ENCODE measurements at places on chromosomes 7 and 10.
A peak's percentile ranks its signal among the peaks of the same experiment; 100 is the strongest.

GRCh38 chr7:130383187-130383980 lies 3.1 kb downstream of the CPA1 start:
- DNase-seq = no peak

DNA sequence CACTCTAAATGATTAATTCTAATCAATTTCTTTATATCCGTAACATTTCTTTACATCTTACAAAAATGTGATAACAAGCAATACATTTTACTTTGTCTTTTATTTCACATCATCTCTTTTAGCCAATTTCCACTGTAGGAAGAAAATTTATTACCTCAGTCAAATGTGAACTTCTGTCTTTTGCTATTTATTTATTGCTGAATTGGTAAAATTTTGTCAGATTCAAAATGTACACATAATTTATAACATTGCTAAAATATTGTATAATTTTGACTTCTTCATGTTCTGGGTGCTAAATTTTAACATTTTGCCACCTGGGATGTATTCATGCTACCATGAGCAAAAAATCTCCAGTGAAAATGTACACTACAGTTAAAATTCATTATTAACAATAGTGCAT lies 158.0 kb downstream of the HGF start:
- no peak for DNase-seq

- no peak for DNase-seq
Observed at GRCh38 chr7:27188386-27189294, 3.6 kb upstream of the HOXA11 start.

DNA sequence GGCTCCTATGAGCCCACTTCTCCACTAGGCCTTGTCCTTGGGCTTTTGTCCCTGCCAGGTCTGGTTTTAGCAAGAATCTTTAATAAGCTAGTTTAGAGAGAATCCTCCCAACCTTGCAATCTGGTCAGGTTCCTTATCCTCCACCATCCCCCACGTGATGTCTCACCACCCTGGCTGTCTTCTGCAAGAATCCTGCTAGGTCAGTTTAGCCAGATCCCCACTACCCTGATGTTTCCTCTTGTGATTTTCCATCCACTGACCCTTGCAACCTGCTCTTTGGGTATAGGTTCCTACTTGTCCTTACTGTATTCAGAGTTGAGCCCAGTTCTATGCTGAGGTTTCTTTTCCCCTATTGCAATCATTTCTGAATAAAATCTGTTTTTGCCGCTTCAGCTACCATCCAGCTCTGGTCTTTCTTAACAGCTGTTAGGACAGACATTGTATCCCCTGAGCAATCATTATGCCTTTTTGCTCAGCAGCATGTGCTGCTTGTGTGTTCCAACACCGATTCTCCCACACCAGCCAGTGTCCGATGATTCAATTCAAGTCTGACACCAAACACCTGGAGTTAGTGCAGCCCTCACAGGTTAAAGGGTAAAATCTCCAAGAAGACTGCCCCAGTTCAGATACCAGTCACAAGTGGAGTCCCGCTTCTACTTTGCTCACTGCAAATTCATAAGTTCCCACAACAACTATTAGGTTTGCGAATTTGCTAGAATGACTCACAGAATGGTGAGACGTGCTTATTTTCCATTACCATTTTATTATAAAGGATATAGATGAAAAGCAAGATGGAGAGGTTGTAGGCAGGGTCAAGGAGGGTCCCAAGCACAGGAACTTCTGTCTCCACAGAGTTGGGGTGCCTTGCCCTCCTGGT lies 62.2 kb upstream of the ADCY1 start:
- DNase-seq = no peak

GRCh38 chr10:36608866-36609265 lies 516.5 kb upstream of the ANKRD30A start:
- DNase-seq = peak; percentile 28

GRCh38 chr10:69684020-69684980 lies 54.3 kb downstream of the FAM241B start:
- DNase-seq = no peak

DNA sequence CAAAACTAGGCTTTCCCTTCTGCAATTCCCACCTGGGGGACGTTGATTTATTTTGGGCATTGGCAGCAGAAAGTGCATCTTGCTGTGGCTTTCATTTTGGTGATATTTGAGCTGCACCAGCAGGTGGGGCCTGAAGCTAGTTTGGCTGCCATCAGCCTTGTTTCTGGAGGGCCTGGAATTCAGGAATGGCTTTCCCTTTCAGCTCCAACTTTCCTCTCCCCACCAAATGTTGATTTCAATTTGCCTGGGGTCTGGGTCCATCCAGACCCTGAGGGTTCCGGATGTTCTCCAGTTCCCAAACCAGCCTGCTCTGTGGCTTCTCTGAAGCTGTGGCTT lies 640.4 kb downstream of the TYW1 start:
- DNase-seq = peak; percentile 18

GRCh38 chr7:29511337-29511736 lies 52.3 kb upstream of the PRR15 start:
- DNase-seq = no peak

GRCh38 chr7:134899729-134900128 lies 86.6 kb upstream of the AGBL3 start:
- peak; percentile 59 for DNase-seq

- no peak for DNase-seq
Observed at GRCh38 chr10:45404087-45404769, 30.2 kb downstream of the ALOX5 start.

DNA sequence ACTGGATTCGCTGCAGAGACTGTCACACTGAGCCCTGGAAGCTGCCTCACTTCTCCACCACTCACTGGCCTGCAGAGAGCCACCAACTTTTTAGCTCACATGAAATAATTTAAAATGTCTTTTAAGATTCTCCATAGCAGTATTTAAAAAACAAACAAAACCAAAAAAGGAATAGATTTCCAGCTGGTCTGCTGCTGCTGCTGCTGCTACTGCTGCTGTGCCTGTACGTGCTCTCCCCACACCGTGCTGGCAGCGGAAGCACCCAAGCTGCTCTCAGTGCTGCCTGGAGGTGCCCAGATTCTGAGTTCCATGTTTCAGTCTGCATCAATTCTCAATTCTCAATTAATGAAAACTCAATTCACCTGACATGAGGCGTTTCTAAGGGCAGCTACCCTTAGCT lies 146.0 kb downstream of the USP6NL start:
- no peak for DNase-seq

DNA sequence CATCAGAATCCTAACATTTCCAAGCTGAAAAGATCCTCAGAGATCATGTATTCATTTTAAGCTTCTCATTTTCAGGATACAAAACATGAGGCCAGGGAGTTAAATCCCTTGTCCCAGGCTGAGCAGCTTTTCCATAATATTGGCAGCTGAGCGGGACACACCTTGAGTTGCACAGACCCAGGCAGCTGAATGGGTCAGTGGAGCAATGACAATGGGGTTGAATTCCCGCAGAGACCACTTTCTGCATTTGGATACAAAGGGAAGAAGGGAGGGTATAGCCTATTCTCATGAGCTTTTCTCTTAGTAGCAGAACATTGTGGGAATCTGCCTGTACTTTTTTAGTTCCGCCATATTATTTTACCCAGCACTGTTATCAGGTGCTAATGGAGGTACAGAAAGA lies 49.5 kb downstream of the PRR15 start:
- DNase-seq = no peak

GRCh38 chr10:89369156-89370105 lies 8.4 kb upstream of the IFIT1B start:
- peak; percentile 51 for DNase-seq

DNA sequence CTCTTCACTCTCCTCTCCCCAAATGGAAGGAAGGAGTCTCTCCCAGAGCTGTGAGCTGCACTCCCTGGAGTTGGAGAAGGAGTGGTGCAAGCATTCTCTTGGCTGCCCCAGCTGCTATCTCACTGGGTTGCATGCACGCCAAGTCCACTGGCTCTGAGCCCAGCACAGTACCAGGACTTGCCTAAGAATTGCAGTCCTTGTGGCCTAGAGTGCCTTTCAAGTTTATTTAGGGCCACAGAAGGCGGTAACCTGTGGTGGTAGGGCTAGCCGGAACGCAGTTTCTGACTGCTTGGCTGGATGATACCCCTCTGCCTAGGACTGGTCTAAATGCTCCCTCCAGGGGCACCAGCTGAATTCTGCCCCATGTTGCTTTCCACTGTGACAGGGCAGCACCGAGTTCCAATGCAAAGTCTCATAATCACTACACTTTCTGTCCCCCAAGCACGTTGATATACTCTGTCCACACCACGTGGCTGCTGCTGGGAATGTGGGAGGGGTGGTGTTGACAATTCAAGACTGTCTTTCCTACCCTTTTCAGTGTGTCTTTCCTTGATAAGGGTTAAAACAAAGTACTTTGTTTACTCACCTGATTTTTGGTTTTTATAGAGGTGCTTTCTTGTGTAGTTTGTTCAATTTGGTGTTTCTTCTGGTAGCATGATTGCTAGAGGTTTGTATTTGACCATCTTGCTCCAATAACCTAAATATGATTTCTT lies 57.0 kb downstream of the PHTF2 start:
- no peak for DNase-seq

DNA sequence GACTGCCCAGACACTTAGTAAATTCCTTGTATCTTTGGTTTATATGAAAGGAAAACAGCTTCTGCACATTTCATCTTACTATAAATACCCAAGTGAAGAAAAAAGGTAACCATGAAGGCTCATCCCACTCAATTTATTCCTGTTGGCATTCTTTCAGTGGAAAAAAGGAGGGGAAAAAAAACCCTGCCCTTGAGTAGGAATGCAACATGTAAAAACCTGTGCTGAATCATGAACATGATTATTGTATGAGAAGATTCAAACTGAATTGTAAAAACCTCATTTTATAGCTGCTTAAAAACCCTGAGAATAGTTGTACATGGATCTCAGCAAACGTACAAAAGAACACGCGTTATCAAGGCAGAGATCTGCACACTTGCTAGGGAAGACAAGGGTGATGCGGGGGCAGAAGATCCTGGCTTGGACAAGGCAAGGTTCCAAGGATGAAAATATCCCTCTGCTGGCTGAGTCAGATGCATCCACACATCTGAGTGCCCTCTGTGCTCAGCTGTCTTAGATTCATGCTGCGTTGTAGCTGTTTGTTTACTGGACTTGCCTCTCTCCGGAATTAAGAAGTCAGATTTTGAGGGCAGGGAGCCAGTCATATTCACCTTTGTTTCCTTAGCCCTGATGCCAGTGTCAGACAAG lies 658.2 kb downstream of the PARD3 start:
- DNase-seq = peak; percentile 62

GRCh38 chr10:6176691-6177231 lies 26.0 kb upstream of the PFKFB3 start:
- no peak for DNase-seq

DNA sequence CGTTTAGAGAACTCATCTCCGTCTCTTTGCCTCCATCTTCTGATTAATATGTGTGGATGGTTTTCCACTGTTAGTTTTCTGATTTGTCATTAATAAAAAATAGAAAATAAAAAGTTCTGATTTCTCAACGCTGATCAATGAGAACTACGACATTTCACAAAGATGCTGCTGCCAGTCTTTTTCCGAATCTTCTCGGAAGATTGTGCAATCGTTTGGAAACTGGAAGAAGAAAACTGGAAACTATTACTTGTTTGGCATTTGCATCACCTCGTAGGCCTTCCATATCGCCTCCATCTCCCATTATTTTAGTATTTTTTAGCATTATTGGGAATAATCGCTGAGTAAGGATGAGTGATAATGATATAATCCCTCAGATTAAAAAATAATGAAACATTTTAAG lies 123.2 kb upstream of the KLF6 start:
- no peak for DNase-seq

DNA sequence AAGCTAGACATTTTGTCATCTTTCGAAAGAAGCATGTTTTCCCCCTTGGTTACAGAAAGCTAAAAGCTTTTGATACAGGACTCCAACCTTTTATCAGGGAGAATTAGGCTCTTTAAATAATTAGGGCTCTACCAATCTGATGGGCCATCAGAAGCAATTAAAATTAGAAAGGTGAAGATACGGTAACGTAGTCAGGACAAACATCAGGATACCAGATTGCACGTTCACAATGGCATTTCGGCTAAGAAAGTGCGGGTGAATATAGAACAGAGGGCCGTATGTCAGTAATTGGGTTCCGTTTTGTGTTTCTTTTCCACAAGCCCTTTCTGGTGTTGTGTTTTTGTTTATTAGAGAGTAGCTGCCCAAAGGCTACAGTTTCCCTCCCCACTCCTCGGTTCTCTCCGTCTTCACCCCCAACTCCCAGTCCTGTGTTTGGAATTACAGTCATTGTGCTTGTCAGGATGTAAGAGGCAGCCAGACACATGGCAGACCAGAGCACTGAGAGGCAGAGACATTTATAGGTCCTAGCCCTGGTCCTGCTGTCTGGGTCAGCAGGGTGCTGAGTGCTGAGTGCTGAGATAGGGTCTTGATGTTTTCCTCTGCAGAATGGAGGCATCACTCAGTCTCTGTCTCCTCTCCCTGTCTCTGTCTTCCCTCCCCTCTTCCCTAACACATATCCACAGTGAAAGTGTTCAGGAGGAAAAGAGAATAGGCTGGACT lies 5.5 kb downstream of the PFKP start:
- DNase-seq = no peak

DNA sequence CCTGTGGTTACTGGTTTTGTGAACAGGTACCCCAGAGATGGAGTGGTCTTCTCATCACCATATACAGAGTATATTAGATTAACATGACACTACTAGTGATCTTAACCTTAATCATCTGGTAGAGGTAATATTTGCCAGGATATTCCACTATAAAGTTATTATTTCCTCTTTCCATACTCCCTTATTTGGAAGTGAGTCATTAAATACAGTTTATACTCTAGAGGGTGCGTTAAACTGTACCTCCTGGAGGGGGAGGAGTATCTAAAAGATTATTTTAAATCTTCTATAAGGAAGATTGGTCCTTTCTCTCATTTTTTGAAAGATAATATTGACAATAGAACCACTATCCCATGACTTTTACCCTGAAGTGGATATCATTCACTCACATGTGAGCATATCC lies 85.4 kb downstream of the THSD7A start:
- DNase-seq = no peak

DNA sequence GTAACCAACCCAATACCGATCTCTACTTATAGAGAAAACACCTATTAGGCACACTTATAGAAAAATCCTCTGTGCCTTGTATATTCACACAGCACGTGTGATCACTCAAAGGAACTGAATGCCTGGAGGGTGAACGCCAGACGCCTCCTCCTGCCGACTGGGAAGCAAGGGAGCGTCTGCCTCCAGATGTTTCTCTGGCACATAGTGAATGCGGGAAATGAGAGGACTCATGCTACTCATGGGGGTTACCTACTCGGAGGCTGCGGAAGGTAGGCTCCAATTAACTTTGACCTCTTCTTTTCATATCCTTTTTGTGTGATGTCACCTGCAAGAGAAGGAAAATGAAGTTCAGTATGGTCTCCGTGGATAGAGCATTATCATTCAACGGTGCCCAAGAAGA lies 203.3 kb downstream of the DIP2C start:
- no peak for DNase-seq

DNA sequence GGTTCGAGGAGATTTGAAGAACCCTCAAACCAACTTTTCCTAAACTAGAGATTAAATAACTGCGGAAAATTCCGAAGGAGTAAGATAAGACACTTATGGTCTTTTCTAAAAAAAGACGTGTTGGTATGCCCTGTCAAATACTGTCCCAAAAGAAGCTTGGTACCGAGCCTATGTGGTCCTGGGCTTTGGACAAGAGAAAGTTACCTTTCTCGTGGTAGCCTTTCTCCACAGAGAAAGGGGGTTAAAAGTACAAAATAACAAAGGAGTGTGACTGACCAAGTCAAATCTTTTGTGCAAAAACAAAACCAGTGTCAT lies 56.2 kb upstream of the JCAD start:
- DNase-seq = no peak

- no peak for DNase-seq
Observed at GRCh38 chr7:44645696-44646095, 39.3 kb downstream of the OGDH start.

Data from A172 (cell line).